ENCODE measurements at places on chromosomes 7 and 10. TPM values are rescaled to one million over a fixed set of nuclear protein-coding genes. Genes with fewer than 3 reads are reported as not detected.

GRCh38 chr7:120254845-120255244 is 18.1 kb upstream of the KCND2 start:
- H3K4me3 ChIP-seq, result no peak overlapping the region
- no peak overlapping the region for H3K27ac ChIP-seq
- no peaks in the 10 kb centered on the region for H3K4me1 ChIP-seq
- no peaks in the 10 kb centered on the region for H3K27me3 ChIP-seq
- DNase-seq, result no peak

GRCh38 chr10:19946791-19947190 is 130.6 kb downstream of the PLXDC2 start:
- no peak for DNase-seq
- no peaks in the 10 kb centered on the region for H3K4me1 ChIP-seq
- no peaks in the 10 kb centered on the region for H3K36me3 ChIP-seq

GRCh38 chr7:68613897-68614296 is 984.4 kb upstream of the AUTS2 start:
- no peaks in the 10 kb centered on the region for H3K27me3 ChIP-seq
- no peaks in the 10 kb centered on the region for H3K4me1 ChIP-seq
- H3K4me3 ChIP-seq, result no peak overlapping the region
- H3K36me3 ChIP-seq, result no peaks in the 10 kb centered on the region

- no peak overlapping the region for H3K4me3 ChIP-seq
- peak; percentile 26 for DNase-seq
- H3K4me1 ChIP-seq, result no peaks in the 10 kb centered on the region
- no peaks in the 10 kb centered on the region for H3K36me3 ChIP-seq
Observed at GRCh38 chr7:155291045-155291530, 6.6 kb upstream of the INSIG1 start.

DNA sequence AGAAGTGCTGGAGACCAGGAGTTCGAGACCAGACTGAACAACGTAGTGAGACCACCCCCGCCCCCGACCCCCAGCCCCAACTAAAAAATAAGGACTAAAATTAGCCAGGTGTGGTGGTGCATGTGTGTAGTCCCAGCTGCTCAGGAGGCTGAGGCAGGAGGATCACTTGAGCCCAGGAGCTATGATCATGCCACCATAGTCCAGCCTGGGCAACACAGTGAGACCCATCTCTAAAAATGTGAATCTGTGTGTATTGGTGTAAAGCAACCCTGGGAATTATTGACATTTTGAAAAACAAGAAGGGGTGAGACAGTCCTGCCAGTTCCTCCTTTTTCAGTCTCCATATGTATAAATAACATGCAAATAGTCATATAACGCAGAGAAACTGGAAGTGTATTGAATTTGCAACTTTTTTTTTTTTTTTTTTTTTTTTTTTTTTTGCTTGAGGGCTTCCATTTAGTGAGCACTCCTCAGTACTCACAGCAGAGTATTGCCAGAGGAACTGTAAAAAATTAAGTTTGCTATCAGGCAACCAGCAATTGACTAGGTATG is 3.4 kb upstream of the ITGB1 start:
- peaks cover 20% of the 10 kb centered on the region for H3K4me1 ChIP-seq
- no peak overlapping the region for H3K4me3 ChIP-seq
- no peaks in the 10 kb centered on the region for H3K36me3 ChIP-seq
- no peaks in the 10 kb centered on the region for H3K27me3 ChIP-seq
- H3K27ac ChIP-seq, result peak overlapping the region; percentile 80

DNA sequence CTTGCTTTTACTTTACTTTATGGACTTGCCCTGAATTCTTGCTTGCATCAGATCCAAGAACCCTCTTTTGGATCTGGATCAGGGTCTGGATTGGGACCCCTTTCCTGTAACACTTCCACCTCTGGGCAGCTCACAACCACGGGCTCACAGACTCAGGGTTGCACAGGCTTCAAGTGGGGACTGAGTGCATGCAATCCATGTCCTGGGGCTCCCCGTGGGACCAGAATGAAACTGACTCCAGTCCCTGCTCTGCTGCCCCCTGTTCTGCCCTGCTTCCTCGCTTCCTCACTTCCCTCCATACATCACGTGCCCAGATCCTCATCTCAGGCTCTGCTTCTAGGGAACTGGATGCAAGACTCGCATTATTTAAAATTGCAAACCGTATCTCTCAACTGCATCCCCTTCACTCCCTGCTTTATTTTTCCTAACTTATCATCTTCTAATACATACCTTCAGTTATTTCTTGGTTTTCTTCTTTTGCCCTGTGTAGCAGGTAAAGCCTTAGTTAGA is 23.3 kb upstream of the INMT start:
- no peak overlapping the region for H3K27ac ChIP-seq
- no peak for DNase-seq
- H3K4me1 ChIP-seq, result no peaks in the 10 kb centered on the region
- no peaks in the 10 kb centered on the region for H3K36me3 ChIP-seq

- H3K4me1 ChIP-seq, result no peaks in the 10 kb centered on the region
- H3K27me3 ChIP-seq, result no peaks in the 10 kb centered on the region
- DNase-seq, result peak; percentile 32
- H3K27ac ChIP-seq, result no peak overlapping the region
Observed at GRCh38 chr7:142391191-142391992, 133.5 kb upstream of the PRSS58 start.

- peaks cover 78% of the 10 kb centered on the region for H3K36me3 ChIP-seq
- H3K4me1 ChIP-seq, result peaks cover 65% of the 10 kb centered on the region
- no peaks in the 10 kb centered on the region for H3K27me3 ChIP-seq
- no peak overlapping the region for H3K27ac ChIP-seq
Observed at GRCh38 chr7:151484971-151485707, 34.6 kb downstream of the RHEB start.

- no peaks in the 10 kb centered on the region for H3K36me3 ChIP-seq
- H3K27me3 ChIP-seq, result peaks cover 58% of the 10 kb centered on the region
- DNase-seq, result no peak
- H3K27ac ChIP-seq, result no peak overlapping the region
- H3K4me3 ChIP-seq, result no peak overlapping the region
- no peaks in the 10 kb centered on the region for H3K4me1 ChIP-seq
Observed at GRCh38 chr10:69554611-69555010, 18.6 kb downstream of the NEUROG3 start.

- no peaks in the 10 kb centered on the region for H3K27me3 ChIP-seq
- no peak overlapping the region for H3K4me3 ChIP-seq
- DNase-seq, result no peak
- H3K27ac ChIP-seq, result no peak overlapping the region
- H3K4me1 ChIP-seq, result peaks cover 5% of the 10 kb centered on the region
- H3K36me3 ChIP-seq, result no peaks in the 10 kb centered on the region
Observed at GRCh38 chr7:69668339-69668870, 70.1 kb downstream of the AUTS2 start.

GRCh38 chr7:37434529-37434928 is 14.1 kb downstream of the ELMO1 start:
- no peaks in the 10 kb centered on the region for H3K36me3 ChIP-seq
- H3K4me1 ChIP-seq, result no peaks in the 10 kb centered on the region
- DNase-seq, result no peak
- H3K4me3 ChIP-seq, result no peak overlapping the region
- no peaks in the 10 kb centered on the region for H3K27me3 ChIP-seq

- H3K36me3 ChIP-seq, result no peaks in the 10 kb centered on the region
- no peaks in the 10 kb centered on the region for H3K4me1 ChIP-seq
- no peak for DNase-seq
- H3K27ac ChIP-seq, result no peak overlapping the region
- no peaks in the 10 kb centered on the region for H3K27me3 ChIP-seq
Observed at GRCh38 chr10:132381741-132382140, 15.3 kb upstream of the PWWP2B start.

DNA sequence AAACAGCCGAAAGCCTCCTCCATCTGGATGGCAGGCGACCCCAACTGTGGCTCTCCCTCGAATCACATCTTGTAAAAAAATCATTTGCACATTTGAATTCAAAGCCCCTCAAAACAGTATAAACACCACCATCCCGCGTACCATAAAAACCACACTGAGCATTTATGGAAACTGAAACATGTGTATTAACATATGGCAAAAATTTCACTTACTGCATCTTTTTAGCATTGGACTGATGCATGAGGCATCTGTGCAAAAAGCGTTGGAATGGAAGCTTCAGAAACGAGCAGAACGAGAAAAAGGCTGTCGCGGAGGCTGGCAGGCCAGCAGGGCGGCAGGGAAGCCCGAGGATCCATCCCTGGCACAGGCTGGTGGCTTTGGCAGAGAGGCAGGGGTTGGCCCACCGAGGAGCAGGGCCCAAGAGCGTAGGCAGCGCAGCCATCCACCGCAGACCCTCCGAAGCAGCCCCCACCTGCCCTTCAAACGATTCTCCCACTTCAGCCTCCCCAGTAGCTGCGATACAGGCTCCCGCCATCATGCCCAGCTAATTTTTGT is 39.3 kb upstream of the CUX1 start:
- no peak overlapping the region for H3K27ac ChIP-seq
- no peaks in the 10 kb centered on the region for H3K4me1 ChIP-seq
- H3K27me3 ChIP-seq, result no peaks in the 10 kb centered on the region

- H3K27ac ChIP-seq, result peak overlapping the region; percentile 69
- H3K36me3 ChIP-seq, result no peaks in the 10 kb centered on the region
- H3K4me3 ChIP-seq, result peak overlapping the region; percentile 37
Observed at GRCh38 chr10:61896854-61897661, 4.4 kb upstream of the ARID5B start.

DNA sequence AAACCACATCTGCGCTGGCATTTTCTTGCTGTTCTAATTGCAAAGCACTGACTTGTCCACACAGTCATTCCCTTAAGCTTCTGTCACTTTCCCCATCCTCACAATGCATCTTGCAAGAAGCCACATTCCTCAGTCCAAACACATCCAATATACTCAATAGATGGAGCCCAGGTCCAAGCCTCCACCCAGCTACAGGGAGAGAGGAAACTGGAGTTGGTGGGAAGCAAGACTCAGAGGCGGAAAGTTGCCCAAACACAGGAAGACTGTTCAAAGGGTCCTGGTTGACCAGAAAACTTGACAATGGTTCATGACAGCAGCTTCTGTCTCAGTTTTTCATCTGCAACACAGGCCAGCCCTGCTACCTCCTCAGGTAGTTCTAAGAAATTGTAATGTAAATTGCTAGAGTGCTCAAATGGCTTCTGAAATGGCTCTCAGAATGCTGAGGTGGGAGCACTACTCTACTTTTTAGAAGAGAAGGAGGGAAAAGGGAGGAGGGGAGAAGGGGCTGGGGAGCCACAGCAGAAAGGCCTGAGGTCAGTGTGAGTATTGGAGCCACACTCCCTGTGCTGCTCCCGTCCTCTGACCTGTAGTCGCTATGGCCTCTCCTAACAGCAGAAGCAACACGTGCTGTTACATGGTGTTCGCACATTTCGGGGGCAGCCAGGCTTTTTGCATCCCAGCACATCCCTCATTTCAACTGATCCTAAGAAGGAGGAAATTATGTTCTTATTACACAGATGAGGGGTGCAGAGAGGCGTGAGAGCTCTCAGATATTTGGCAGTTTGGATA is 46.9 kb upstream of the GPR26 start:
- no peaks in the 10 kb centered on the region for H3K4me1 ChIP-seq
- no peak overlapping the region for H3K4me3 ChIP-seq
- H3K27me3 ChIP-seq, result no peaks in the 10 kb centered on the region

GRCh38 chr10:20091698-20092097 is 275.5 kb downstream of the PLXDC2 start:
- peak; percentile 51 for DNase-seq
- H3K4me3 ChIP-seq, result no peak overlapping the region
- H3K36me3 ChIP-seq, result no peaks in the 10 kb centered on the region
- no peaks in the 10 kb centered on the region for H3K27me3 ChIP-seq

GRCh38 chr10:102113956-102114857 is 6.0 kb downstream of the LDB1 start:
- H3K27ac ChIP-seq, result peak overlapping the region; percentile 99
- peak; percentile 63 for DNase-seq
- peak overlapping the region; percentile 80 for H3K4me3 ChIP-seq

- no peak overlapping the region for H3K4me3 ChIP-seq
- H3K27me3 ChIP-seq, result no peaks in the 10 kb centered on the region
- H3K36me3 ChIP-seq, result no peaks in the 10 kb centered on the region
- peaks cover 3% of the 10 kb centered on the region for H3K4me1 ChIP-seq
- DNase-seq, result no peak
Observed at GRCh38 chr10:97505152-97505551, 6.4 kb downstream of the UBTD1 start.

GRCh38 chr7:157568770-157569584 is 232.2 kb downstream of the DNAJB6 start:
- DNase-seq, result peak; percentile 87
- peak overlapping the region; percentile 48 for H3K4me3 ChIP-seq
- H3K36me3 ChIP-seq, result peaks cover 11% of the 10 kb centered on the region

GRCh38 chr10:79933961-79934360 is 14.9 kb downstream of the SFTPD start:
- no peak for DNase-seq
- H3K27me3 ChIP-seq, result no peaks in the 10 kb centered on the region
- H3K4me1 ChIP-seq, result peaks cover 6% of the 10 kb centered on the region
- no peak overlapping the region for H3K27ac ChIP-seq

- peaks cover 9% of the 10 kb centered on the region for H3K4me1 ChIP-seq
- H3K4me3 ChIP-seq, result peak overlapping the region; percentile 24
- peak; percentile 78 for DNase-seq
- no peaks in the 10 kb centered on the region for H3K36me3 ChIP-seq
- no peak overlapping the region for H3K27ac ChIP-seq
- no peaks in the 10 kb centered on the region for H3K27me3 ChIP-seq
Observed at GRCh38 chr10:60572511-60573194, 183.0 kb upstream of the ANK3 start.

GRCh38 chr7:41693150-41693997 is 9.5 kb downstream of the INHBA start:
- H3K27me3 ChIP-seq, result no peaks in the 10 kb centered on the region
- no peak for DNase-seq
- H3K4me3 ChIP-seq, result no peak overlapping the region
- H3K4me1 ChIP-seq, result no peaks in the 10 kb centered on the region
- H3K36me3 ChIP-seq, result no peaks in the 10 kb centered on the region
- H3K27ac ChIP-seq, result no peak overlapping the region

Gene ANXA7
- total RNA-seq, result 60.6 TPM

Gene PON1
- not detected for total RNA-seq

Gene MAT1A
- total RNA-seq, result not detected

Gene TAS2R41
- total RNA-seq, result 1.5 TPM

Gene GPNMB
- total RNA-seq, result 11.7 TPM

Gene C10orf67
- not detected for total RNA-seq

Gene ITGB8
- 27.5 TPM for total RNA-seq

Gene SPDYE2
- not detected for total RNA-seq

Gene LRRC4
- total RNA-seq, result 0.45 TPM

Gene TMEM176B
- total RNA-seq, result 79.5 TPM

Gene SYT15
- 0.29 TPM for total RNA-seq

Gene PPP1R17
- not detected for total RNA-seq

Gene HTRA1
- 64.8 TPM for total RNA-seq

Gene NEUROD6
- not detected for total RNA-seq

Gene TSPAN12
- 18.0 TPM for total RNA-seq

Gene IL2RA
- total RNA-seq, result not detected

Gene ANLN
- total RNA-seq, result 13.4 TPM

Data from stomach (tissue), 19 donors.